HT-29 (cell line): ENCODE measurements at places on chromosomes 1 and 21. TPM values are rescaled to one million over a fixed set of nuclear protein-coding genes. Genes with fewer than 3 reads are reported as not detected.

GRCh38 chr1:90919900-90920299 lies 101.9 kb downstream of the ZNF644 start:
- no peak for DNase-seq

GRCh38 chr1:176925223-176925622 lies 239.3 kb downstream of the ASTN1 start:
- DNase-seq, result no peak

GRCh38 chr1:7378346-7379130 lies 392.6 kb upstream of the VAMP3 start:
- DNase-seq, result no peak

DNA sequence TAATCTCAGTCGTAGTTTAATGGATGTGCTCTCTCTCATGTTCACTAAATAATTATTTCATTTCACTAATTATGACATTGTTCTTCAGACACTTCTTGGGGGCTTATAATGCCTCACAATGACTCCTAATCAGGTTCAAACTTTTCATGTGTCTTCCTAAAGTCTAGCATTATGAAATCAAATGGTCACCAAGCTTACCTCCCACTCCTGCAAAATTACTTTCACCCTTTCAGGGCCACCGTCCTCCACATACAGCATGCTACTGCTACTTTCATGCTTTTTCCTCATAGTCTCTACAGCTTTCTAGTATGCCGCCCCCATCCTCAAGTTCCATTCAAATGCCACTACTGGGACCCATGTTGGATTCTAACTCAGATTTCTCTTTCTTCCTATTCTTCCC lies 59.8 kb upstream of the C1orf53 start:
- DNase-seq, result no peak

DNA sequence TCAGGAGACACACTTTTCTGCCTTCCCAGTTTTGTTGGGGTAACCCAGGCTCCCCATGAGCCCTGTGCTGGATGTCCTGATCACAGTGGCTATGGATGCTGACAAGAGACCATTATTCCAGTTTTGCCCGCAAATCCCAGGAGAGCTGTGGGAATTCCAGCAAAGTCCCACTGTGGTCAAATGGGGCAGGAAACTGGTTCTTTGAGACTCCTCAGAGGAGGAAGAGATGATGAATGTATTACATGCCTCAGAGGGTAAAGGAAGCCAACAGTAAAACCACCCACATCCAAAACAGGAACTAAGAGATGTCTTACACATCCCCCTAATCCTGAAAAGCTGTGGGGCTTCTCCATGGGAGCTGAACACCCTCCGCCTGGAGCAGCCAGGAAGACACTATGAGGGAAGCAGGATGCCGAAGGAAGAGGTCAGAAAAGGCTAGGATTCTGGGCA lies 12.8 kb upstream of the MPZL1 start:
- no peak for DNase-seq

DNA sequence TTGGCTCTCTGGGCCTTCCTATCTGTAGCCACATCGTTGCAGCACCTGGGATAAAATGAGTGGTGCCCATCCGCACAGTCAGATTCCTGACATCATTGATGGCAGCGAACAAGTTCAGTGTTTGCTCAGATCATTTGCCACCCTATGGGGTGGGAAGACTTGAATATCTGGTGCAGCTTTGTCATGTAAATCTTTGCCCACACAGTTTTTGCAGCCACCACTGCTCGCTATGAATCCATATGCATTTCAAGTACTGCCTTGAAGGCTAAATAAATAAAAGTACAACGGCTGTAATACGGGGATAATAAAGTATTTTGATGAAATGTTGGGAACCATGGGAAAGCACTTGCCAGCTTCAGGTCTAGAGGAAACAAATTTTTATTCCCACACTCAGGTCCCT lies 56.3 kb upstream of the COA6 start:
- DNase-seq, result no peak

- DNase-seq, result no peak
Measured at GRCh38 chr1:11807133-11807532, 1.1 kb downstream of the CLCN6 start.

- peak; percentile 91 for DNase-seq
Measured at GRCh38 chr1:41418857-41419583, 57.8 kb downstream of the FOXO6 start.

GRCh38 chr1:58850636-58851035 lies 66.8 kb upstream of the JUN start:
- no peak for DNase-seq

GRCh38 chr1:86389307-86389706 lies 6.8 kb downstream of the ODF2L start:
- no peak for DNase-seq

GRCh38 chr1:180612632-180613031 lies 19.2 kb upstream of the XPR1 start:
- DNase-seq, result no peak

DNA sequence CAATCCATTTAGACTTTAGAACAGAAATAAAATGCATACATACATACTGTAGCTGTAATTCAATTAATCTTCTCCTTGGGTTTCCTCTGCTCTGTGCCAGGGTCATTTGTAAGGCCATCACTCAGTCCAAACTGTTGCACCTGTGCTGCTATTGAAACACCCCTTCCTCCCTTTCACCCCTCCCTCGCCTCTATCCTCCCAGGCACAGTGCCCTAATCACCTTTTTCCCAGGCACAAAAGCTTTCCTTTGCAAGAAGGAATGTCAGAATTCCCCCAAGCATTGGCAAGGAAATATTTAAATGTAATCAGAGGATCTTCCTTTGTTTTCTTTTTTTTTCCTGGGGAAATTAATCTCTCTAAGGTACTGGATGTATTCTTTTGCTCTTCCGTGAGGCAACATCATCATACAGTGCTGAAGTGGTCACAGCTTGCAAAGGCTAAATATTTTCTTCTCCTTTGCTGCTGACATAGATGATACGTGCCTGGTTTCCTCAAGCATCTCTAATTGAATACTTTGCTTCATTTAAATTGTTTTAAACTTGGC lies 339.3 kb upstream of the NR5A2 start:
- DNase-seq, result no peak

- no peak for DNase-seq
Measured at GRCh38 chr1:213925531-213926182, 62.1 kb upstream of the PROX1 start.

DNA sequence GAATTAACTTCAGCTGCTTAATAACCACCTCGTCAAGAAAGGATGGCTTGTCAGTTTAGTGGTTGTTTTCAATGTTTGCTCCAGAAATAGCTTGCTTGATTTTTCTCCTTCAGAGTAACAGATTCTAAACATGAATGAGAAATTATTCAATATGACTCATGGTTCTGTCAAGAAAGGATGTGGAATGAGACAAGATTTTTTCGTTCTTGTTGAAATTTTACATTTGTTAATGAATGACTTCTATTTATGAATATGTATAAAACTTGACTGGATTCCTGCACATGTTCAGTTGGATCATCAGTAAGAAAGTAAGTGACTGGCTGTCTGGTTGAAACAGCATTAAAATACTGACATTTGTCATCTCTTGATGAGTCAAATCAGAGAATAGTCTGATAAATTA lies 38.3 kb downstream of the IFI44 start:
- no peak for DNase-seq

GRCh38 chr1:227449051-227449450 lies 114.3 kb upstream of the ZNF678 start:
- DNase-seq, result peak; percentile 56

GRCh38 chr21:38574895-38575575 lies 76.8 kb upstream of the ERG start:
- no peak for DNase-seq

DNA sequence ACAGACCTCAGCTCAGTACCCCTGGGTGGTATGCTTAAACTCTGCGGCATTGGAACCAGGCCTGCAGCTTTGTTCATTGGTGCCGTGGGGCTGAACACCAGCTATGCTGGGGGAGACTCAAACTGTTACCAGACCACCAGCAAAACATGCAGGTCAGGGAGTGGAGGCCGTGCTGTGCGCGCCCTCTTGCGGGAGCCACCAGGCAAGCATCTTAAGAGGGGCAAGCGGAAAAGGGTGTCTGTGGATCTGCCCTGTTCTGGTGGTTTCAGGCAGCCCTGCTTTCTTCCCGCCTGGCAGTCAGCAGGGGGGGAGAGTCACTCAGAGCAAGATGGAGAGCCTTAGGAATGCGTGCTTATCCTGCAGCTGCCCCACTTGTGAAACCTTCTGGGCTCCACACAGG lies 276.9 kb upstream of the ZRANB2 start:
- no peak for DNase-seq

DNA sequence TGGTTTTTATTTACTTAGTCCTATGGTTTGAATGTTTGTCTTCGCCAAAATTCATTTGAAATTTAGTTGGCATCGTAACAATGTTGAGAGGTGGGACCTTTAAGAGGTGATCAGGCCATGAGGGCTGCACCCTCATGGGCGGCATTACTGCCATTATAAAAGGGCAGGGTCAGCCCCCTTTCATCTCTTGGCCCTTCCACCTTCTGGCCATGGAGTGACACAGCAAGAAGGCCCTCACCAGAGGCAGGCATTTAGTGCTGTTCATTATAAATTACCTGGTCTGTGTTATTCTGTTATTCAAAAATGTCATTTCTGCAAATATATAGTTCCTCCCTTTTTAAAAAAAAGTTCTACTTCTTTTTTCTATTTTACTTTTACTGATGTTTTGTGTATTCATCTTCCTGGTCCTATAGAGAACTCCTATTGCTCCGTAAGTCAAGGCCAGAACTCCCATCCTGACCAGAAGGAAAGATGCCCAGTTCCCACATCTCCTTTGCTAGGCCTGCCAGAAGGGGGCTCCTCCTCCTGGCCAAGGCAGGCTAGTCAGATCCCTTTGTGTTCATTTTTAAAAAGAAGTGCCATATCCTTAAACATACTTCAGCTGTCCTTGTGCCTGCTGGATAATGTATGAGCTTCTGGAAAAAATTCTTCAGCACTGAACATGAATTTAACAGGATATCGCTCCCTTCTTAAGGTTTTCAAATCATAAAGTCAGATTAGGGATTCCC lies 10.0 kb upstream of the LBR start:
- peak; percentile 45 for DNase-seq

GRCh38 chr1:111769517-111770146 lies 13.9 kb downstream of the DDX20 start:
- peak; percentile 71 for DNase-seq

GRCh38 chr1:16082283-16083038 lies 9.0 kb upstream of the FAM131C start:
- peak; percentile 93 for DNase-seq

GSTM3 gene
- total RNA-seq, result not detected in 2 replicates

TMEM59 gene
- total RNA-seq, result 193 and 255 TPM in 2 replicates

HJV gene
- total RNA-seq, result not detected in 2 replicates

S100A1 gene
- total RNA-seq, result 0.15 TPM in 1 of 2 replicates, not detected in the other

KRTAP10-7 gene
- not detected in 2 replicates for total RNA-seq

ARHGAP29 gene
- 18.6 and 22.6 TPM in 2 replicates for total RNA-seq
